ENCODE measurements at places on chromosomes 2 and 18.
A peak's percentile ranks its signal among the peaks of the same experiment; 100 is the strongest.

GRCh38 chr2:164655336-164655735 lies 34.1 kb upstream of the GRB14 start:
- no peak for DNase-seq

GRCh38 chr18:29251681-29252080 lies 1074.8 kb upstream of the CDH2 start:
- peak; percentile 4 for DNase-seq

DNA sequence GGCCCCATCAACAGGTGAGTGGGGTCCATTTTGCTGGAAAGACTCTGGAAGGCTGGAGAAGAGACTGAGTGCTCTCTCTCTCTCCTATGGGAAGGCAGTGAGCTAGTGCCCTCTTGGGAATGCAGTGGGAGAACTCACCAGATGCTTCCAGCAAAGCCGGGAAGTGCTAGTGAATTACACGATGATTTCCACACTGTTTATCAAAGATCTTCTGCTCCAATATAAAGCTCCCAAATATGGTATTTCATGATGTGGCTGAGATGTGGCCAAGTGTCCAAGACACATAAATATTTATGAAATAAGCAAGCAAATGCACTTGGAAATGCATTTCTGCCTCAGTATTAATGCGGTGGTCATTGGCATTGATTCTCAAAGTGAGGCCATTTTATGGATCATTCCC lies 135.9 kb downstream of the VAPA start:
- no peak for DNase-seq

DNA sequence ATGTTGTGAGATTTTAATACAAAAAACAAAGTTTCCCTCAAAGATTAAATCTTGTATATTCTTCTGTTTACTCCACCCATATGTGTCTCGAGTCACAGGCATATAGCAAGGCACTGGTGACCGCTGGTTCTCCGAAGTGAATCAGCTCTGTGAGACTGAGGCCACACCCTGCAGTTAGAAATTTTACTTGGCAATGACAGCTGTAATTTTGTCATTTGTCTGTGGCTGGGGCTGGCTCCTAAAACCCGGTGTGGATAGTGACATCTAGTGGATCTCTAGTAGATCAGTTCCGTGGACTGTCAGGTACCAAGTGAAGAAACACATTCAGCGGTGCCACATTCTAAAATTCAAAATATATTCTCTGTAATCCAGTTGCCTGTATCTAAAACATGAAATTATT lies 278.0 kb downstream of the NEDD4L start:
- DNase-seq, result peak; percentile 47

DNA sequence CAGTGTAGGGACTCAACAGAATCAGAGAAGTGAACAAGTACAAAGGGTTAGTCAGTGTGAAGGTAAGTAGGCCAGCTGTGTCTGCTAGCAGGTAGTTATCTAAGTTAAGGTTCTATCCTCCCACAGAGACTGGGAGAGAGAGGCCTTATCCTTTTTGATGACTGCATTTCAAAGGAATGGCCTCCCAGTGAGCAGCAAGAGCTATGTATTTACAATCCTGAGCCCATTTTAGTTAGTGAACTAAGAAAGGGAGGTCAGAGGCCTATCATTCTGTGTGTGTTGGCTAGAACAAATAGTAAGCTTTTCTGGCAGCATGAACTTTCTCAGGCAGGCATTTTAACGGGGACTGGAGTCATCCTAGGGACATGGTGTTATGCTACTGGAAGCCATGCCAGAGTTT lies 182.9 kb downstream of the VWC2L start:
- DNase-seq, result peak; percentile 55

DNA sequence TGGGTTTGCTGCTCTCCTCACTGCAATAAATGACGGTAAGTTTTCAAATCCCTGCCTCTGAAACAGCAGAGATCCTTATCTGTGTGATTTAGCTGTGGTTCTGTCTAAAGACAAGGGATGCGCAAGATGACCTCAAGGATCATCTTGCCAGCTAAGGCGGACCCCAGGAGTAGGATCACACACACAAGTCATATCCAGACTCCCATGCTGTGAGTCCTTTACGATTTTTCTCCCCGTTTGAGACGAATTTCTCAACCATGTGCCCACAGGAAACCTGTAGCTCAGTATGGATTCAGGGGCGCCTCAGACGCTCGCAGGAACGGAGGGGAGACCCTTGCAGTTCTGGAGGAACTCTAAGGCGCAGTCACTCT lies 11.1 kb upstream of the DCTN1 start:
- DNase-seq, result peak; percentile 67

DNA sequence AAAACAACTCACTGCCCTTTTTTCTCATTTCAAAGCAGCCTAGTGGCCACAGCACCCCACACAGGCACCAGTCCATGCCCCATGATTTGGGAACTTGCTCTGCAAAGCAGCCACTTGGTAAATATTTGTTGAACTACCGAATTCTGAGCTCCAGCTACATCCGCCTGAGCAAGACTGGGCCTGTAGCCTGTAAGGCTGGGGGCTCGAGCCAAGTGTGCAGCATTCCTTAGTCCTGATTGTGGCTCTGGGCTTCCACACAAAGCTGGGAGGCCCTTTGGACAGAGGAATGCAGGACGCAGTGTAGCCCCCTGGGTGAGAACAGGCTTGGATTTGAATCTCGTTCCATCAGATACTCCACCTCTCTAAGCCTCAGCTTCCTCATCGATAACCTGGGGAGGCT lies 88.4 kb downstream of the ACTR2 start:
- DNase-seq, result no peak

DNA sequence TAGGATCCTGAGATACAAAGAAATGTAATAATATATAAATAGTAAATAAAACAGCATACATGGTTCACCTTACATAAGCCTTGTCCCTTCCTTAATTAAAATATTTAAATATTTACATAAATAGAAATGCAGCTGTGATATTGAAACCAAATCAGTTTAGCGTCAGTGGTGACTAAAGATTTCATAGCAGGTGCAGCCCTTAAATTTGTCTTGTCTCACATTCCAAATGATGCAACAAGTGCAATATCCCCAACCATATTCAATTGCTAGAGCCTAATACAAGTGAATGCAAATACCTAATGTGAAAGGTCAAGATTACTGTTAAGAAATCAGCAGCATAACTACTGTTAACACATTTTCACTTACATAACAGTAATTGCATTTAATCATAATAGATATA lies 539.5 kb downstream of the NYAP2 start:
- DNase-seq, result no peak

- no peak for DNase-seq
These were observed 9.7 kb downstream of the SNED1 start for GRCh38 chr2:241007880-241008710.

GRCh38 chr2:189151906-189152305 lies 27.7 kb downstream of the COL5A2 start:
- DNase-seq, result no peak

GRCh38 chr18:56851774-56852173 lies 200.6 kb downstream of the WDR7 start:
- DNase-seq, result no peak

DNA sequence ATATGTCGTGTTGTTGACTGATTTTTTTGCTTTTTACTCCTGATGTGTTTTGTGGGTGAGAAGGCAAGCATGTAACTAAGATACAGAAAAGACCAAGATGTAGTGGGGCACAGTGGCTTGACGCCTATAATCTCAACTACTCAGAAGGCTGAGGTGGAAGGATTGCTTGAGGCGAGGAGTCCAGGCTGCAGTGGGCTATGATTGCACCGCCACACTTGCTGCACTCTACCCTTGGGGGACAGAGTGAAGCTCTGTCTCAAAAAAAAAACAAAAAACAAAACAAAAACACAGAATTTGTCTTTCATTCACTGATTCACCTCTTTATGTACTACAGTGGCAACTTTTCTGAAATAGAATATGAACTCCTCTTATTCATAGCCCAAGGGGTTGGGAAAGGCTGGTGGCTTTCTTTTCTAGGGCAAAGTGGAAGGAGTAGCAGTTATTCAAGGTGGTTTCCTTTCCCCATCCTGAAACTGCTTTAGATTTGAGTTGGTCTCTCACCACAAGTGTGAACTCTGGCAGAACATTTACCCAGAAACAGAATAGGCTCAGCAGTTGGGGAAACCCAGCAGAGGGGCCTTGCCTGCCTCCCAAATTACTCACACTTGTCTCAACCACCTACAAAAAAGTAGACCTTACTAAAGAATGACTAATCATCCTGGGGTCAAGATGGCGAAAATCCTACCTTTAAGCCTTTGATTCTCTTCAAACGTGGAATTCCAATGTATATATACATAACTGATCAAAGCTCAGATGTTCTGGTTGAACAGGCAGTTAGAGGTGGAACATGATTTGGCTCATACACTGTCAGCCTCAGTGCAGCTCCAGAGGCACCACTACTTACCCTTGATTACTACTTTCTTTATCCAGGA lies 6.5 kb downstream of the TANK start:
- DNase-seq, result peak; percentile 7

- peak; percentile 47 for DNase-seq
These were observed 126.7 kb downstream of the THADA start for GRCh38 chr2:43469094-43469493.

GRCh38 chr18:32552421-32553030 lies 81.8 kb upstream of the GAREM1 start:
- DNase-seq, result peak; percentile 68

GRCh38 chr2:84427235-84428138 lies 31.6 kb downstream of the SUCLG1 start:
- DNase-seq, result peak; percentile 87

GRCh38 chr2:38959938-38960608 lies 70.4 kb downstream of the ARHGEF33 start:
- DNase-seq, result peak; percentile 88

- no peak for DNase-seq
These were observed 35.5 kb upstream of the PELI1 start for GRCh38 chr2:64179582-64180321.

DNA sequence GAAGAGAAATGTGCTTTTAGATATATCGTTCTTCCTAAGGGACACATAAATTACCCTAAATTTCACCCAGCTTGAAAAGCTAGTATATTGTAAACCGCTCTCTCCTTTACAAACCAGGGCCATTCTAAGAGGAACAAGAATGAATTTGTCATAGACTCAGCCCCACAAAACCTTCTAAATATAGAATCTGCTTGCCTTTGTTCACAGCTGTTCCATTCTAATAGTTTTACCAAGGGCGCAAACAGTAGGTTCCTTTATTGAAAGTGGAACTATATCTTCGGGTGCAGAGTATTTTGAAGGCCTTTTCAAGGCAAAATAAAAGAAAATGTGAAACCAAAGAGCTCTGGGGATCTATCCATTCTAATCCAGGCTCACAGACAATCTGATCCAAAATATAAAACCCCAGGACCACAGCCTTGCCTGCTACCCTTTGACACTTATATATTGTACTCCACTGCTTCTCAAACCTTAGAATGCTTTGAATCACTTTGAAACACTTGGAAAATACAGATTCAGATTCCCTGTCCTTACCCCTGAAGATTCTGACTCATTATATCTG lies 316.8 kb downstream of the PAX3 start:
- no peak for DNase-seq

- DNase-seq, result no peak
These were observed 161.4 kb downstream of the RPIA start for GRCh38 chr2:88852753-88853402.

GRCh38 chr2:230849633-230850357 lies 14.9 kb upstream of the ITM2C start:
- DNase-seq, result no peak

- peak; percentile 88 for DNase-seq
These were observed 78.9 kb downstream of the EHD3 start for GRCh38 chr2:31312898-31313297.

DNA sequence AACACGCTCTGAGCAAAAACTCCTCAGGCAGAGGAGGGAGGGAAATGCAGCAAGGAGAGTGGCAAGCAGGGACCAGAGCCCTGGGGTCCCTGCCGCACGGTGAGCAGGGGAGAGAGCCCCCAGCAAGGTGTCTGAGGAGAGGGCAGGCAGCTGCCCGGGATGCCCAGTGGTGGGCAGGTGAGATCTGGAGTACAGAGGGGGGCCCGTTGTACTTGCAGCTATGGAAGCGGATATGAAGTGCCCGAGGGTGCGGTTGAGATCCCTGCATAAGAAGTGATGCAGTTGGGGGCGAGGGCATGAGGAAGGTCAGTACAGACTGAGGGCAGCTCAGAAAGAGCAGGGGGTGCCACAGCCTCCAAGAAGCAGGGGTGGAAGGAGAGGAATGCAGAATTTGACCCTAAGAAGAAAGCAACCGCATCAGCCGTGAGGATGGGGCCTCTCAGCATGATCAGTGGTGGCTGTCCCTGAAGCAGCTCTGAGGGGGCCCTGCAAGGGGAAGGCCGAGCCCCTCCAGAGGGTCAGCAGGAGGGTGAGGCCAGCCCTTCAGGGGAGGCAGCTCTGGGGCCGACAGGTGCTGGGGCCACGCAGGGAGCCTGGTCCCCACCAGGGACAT lies 29.4 kb downstream of the MTERF4 start:
- DNase-seq, result no peak

DNA sequence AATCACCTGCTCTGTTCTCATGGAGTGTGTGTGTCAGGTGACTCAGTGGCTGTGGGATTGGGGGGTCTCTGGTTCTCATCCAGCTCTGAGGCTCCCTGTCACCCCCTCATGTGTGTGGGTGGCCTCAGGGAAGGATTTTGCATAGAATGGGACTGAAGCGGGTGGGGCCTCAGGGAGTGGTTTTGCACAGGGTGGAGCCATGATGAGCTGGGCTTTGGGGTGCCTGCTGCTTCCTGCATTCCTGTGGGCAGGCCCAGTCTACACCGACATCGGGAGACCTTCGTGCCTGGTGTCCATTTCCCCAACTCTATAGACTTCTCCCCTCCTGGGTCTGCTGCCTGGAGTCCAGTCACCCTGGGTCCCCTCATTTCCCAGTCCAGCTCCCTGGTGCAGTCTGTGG lies 59.7 kb downstream of the VAPA start:
- DNase-seq, result no peak

GRCh38 chr2:188303363-188304031 lies 11.8 kb downstream of the GULP1 start:
- DNase-seq, result peak; percentile 88

GRCh38 chr18:10805587-10806118 lies 279.8 kb downstream of the NAPG start:
- no peak for DNase-seq

DNA sequence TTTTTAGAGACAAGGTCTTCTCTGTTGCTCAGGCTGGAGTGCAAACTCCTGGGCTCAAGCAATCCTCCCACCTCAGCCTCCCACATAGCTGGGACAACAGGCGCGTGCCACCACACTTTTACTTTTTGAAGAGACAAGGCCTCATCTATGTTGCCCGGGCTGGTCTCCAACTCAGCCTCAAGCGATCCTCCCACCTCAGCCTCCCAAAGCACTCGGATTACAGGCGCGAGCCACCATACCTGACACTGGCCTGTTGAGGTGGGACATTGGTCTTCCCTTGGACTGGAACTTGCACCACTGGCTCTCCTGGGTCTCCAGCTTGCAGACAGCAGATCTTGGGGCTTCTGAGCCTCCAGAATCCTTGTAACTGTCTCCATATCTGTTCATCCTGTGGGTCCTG lies 75.6 kb downstream of the NDUFA10 start:
- DNase-seq, result no peak
